ENCODE measurements at places on chromosomes 1 and 21.

- no peak for DNase-seq
Measured at GRCh38 chr1:217614200-217614712, 16.6 kb downstream of the GPATCH2 start.

DNA sequence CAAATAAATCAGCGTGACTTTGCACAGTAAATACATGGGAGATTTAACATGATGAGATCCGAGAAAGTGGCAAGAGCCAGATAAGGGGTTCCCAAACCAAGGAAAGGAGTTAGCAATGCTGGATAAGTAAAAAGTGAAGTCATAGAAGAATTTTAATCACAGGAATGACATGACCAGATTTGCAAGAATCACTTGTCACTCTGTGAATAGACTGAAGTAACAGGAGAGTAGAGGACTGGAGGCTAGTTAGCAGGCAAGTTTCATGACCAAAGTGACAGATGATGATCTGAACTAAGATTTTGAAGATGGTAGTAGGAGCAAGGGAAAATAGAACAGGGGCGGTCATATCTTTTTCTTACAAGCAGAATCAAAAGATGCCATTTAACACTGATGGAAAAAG lies 8.4 kb downstream of the CFH start:
- DNase-seq, result no peak

DNA sequence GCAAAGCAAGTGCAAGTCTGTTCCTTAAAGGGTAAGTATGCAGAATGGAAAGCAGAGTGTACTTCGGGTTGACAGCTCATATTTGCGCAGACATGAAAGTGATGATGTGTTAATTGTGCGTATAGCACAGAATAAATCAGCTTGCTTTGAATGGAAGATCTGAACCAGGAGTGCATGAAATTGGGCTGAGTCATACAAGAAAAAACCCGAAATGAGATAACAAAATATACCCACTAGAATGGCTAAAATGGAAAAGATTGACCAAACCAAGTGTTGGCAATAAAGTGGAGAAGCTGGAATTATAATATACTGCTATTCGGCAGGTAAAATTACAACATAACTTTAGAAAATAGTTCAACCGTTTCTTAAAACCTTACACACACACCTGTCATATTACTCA lies 28.5 kb downstream of the CR1L start:
- no peak for DNase-seq

GRCh38 chr1:90557706-90558105 lies 159.4 kb downstream of the BARHL2 start:
- DNase-seq, result no peak

GRCh38 chr1:205545991-205546390 lies 41.5 kb downstream of the CDK18 start:
- no peak for DNase-seq

DNA sequence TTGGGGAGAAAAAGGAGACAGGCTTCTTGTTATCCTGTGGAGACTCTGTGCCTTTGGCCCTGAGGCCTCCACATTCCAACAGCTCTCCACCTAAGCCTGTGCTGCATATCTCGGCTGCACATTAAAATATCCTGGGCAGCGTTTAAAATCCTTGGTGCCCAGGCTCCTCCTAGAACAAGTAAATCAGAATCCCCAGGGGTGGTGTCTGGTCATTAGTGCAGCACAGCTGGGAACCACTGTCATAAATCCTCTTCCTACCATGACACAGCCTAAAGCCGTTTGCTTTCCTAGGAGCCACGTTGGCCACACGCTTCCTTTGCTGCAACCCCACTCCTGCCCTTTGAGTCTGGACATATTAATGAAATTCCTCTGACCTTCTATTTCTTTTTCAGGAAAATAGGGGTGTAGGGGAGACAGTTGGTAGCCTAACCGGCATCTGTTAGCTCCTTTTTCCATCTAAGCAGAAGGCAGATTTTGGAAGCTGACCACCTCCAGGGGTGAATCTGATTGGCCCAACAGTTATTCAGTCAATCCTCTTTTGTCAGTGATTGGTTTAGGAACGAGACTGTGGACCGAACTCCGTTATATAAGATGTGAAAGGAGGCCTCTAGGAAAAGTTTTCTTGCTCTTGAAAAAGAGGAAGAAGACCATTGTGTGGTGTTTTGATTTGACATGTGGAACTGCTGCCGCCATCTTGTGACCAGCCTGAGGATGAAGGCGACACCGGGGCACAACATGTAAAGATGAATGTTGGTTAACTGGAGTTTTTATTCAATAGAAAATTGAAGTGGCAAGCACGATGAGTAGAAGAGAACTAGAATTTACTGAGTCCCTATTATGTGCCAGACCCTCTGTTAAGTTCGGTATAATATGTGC lies 41.9 kb downstream of the JUN start:
- DNase-seq, result no peak

- DNase-seq, result no peak
Measured at GRCh38 chr1:241608379-241609033, 31.7 kb downstream of the CHML start.

DNA sequence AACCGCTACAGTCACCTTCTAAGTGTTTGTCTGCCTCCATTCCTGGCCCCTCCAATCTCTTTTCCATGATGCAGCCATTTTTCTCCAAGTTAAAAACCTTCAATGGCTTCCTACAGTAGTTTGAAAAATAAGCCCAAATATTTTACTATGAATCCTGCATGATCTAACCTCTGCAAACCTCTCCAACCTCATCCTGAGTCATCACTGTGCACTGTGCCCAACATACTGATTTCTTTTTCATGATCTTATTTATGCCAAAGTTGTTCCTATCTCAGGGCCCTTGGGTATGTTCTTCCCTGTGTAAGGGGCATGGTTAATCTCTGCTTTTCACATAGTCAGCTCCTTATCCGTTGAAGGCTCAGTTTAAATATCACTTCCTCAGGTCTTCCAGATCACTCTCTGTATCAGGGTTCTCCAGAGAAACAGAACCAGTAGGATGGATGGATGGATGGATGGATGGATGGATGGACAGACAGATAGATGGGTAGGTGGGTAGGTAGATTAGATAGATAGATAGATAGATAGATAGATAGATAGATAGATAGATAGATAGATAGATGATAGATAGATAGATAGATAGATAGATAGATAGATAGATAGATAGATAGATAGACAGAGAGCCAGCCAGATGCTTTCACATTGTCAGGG lies 18.1 kb upstream of the PTPN14 start:
- no peak for DNase-seq

GRCh38 chr1:208910161-208910560 lies 666.0 kb upstream of the PLXNA2 start:
- DNase-seq, result no peak

DNA sequence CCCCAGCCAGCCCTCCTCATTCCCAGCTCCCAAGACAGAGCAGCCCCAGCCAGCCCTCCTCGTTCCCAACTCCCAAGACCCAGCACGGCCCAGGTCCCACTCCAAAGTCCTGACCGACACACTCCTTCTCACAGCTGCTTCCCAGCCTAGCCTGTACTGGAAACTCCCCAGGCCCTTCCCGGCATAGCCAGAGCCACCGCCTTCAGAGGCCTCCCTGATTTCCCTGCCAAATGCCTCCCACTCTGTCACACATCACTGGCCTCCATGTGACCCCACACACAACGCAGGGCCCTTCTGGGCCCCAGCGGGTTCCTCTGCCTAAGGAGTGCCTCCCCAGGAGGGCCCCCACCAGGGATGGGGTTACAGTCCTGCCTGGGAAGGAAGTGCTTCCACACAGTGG lies 2.8 kb downstream of the UBE2J2 start:
- DNase-seq, result no peak

- no peak for DNase-seq
Measured at GRCh38 chr1:113747376-113747775, 11.9 kb downstream of the PHTF1 start.

- DNase-seq, result no peak
Measured at GRCh38 chr21:36929622-36930021, 36.8 kb downstream of the HLCS start.

DNA sequence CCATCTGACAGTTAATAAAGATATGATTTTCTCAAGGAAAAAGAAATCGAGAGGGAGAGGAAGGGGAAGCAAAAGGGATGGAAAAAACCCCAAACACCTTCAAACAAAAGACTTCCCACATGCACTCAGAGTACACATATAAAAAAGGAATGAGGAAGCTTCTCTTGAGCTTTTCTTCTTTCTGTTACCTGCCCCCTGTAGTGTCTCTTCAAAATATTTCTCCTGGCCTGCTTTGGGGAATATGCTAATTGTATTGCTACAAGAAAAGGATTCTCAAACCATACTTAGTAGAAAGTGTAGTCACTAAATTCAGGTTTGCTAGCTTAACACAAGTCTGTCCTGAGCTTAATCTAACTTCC lies 58.7 kb downstream of the KIF14 start:
- DNase-seq, result peak; percentile 18

GRCh38 chr1:182724215-182724614 lies 39.8 kb upstream of the RGS8 start:
- no peak for DNase-seq

GRCh38 chr1:92538048-92538412 lies 51.3 kb upstream of the GFI1 start:
- no peak for DNase-seq

- DNase-seq, result no peak
Measured at GRCh38 chr1:17635811-17636210, 96.3 kb downstream of the ARHGEF10L start.

- DNase-seq, result no peak
Measured at GRCh38 chr1:162310337-162310736, 66.3 kb downstream of the SPATA46 start.

- no peak for DNase-seq
Measured at GRCh38 chr1:226702318-226702956, 36.6 kb downstream of the ITPKB start.

GRCh38 chr1:170460001-170460400 lies 72.0 kb upstream of the GORAB start:
- no peak for DNase-seq

DNA sequence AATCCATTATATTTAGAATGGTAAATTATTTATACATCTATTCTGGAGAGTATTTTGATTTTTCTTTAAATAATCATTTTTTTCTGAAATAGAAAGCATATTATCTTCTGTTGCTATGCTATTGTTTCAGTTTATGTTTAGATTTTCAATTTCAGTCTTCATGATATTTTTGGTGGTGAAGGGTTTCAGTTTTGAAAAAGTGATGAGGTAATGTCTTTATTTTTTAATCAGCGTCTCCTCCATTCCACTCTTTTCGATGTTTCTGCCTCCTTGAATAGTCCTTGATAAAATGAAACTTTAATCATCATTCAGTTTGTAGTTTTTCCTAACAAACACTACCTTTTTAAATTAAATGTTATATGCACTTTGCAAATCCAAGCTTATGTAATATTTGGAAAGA lies 428.6 kb downstream of the PTPRC start:
- DNase-seq, result no peak

GRCh38 chr1:27435566-27436203 lies 43.3 kb downstream of the GPR3 start:
- DNase-seq, result no peak

DNA sequence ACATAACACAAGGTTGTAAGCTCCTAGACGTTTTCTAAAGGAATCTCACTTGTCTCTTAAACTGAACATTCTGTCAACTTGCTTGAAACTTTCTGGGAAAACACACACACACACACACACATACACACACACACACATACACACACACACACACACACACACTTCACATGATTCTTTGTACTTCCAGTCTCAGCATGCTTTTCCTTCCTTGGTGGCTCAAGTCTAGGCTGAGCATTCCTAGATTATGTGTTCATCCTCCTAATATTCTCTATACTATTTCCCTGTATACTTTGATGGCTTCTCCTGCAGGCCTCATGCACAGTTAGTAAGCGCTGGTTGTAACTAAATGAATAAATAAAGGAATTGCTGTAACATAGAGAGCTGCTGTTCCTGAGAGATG lies 372.1 kb downstream of the PTPRC start:
- DNase-seq, result no peak

DNA sequence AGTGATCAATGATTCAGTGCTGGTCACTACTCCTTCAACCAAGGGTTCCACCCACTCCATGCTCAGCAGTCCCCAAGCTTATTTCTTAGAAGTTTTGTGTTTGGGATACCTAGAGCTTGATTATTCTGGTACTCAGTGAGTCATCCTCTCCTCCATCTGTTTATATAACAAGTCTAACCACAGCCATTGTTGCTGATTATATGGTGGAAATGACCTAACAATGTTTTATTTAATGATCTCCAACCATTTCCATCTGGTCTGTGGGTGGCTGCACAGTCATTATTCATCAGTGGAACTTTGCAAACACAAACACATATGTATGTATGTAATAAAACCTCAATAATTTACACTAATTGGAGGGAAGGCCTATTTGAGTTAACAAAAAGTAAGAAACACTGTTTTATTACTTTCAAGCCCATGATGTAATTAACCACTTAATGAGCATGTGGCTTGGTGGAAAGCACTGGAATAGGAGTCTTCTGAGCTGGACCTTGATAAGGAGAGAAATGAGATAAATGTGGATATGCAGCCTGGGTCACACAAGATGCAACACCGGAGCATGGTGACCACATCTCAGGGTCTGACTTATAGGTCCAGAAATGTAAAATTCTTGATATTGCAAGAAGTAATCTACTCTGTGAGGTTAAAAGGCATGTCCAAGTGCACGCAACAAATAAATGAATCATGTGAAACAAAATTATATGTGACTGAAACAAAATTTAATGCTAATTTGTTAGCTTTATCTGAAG lies 99.0 kb upstream of the WLS start:
- no peak for DNase-seq

DNA sequence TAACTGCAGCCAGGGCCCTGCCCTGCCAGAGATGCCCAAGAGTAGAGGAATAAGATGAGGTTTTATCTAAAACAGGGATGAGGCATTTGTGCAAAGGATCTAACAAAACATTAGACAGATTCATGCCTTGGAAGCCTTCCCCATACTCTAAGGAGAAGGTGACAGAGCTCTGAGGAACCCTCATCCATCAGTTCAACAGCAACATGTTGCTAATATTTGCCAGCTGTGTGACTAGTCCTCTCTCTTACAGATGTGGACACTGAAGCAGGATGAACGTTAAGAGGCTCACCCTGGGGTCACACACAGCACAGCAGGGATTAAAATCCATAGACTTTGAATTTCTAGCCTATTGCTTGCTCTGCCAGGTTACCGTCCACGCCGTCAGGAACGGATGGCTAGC lies 99.0 kb downstream of the ZBTB18 start:
- DNase-seq, result no peak

GRCh38 chr21:32772281-32773047 lies 909 bp upstream of the PAXBP1 start:
- no peak for DNase-seq

GRCh38 chr1:165851034-165851658 lies 23.7 kb downstream of the UCK2 start:
- DNase-seq, result no peak

DNA sequence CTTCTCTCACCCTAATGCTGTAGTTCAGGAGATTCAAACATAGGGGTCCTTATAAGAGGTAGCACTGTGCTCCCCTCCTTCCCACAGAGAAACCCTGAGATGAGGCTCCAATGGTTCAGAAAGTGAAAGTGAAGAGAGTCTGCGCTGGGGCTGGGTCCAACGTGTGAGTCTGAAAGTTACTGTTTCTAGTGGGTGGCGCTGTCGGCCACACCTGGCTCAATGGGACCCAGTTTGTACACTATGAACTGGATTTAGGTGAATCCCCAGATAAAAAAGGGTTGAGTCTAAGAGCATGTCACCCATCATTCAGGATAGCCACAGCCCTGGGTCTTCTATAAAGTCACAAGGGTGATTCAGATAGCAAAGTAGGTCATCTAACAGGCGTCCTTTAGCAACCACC lies 2.8 kb downstream of the SMCP start:
- no peak for DNase-seq
